ENCODE measurements at places on chromosomes 5 and 9.

DNA sequence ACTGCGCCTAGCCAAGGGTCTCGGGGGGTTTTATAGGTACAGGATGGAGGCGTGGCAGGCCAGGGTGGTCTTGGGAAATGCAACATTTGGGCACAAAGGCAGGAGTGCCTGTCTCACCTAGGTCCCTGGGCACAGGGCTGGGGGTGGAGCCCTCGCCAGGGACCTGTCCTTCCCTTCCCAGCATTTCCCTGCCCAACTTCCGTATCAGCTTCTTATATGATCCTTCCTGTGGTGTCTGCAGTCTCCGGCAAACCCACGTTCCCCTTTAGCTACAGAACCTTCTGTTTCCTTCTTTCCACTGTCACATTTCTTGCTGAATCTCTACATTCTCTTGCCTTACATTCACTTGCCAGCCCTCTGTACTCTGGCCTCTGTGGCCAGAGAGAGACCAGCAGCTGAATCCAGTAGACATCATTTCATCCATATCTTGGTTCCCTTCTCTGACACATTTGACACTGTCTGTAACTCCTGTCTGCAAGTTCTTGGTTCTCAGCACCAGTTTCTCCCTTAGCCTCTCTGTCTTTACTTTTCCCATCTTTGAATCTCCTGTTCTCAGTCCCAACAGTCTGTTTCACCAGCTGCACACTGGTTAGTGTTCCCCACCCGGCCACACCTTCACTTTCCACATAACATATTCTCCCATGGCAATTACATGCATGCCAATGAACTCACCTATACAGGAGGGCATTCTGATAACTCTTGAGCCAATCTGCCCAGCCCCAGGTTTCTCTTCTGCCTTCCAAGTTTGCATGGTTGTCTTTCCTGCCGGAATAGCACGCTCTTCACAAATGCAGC is 134.7 kb upstream of the ZNF608 start:
- no peak for DNase-seq

DNA sequence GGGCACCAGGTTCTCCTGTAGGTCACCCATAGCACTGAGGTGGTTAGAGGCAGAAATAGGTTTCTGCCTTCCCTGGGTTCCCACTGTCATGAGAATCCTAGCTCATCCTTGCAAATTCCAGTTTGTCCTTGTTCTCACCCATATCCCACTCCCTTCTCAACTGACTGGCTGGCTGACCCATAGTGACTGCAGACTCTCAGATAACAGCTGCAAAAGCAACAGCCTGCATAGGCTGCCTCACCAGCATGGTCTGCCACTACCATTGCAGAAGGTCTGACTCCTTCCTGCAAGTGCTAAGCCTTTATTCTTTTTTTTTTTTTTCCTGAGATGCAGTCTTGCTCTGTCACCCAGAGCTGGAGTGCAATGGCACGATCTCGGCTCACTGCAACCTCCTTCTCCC is 194.0 kb downstream of the SEMA6A start:
- no peak for DNase-seq

GRCh38 chr5:116436674-116437350 is 137.8 kb downstream of the SEMA6A start:
- DNase-seq, result no peak

DNA sequence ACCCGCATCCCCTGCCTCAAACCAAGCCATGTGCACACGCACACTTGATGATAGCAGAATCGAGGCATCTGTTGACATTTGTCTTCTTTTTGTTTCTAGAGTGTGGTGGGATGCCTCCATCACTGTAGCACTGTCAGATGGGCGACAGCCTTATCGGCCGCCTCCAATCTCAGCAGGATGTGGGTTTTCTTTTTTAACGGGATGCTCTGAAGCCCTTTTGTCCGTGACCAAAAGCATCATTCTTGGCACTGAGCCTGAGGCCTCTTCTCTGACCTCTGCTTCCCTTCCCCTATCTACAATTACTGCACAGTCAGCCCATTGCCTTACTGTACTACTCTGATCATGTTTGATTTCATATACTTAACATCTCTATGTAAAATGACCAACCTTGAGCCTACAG is 78.3 kb downstream of the LMNB1 start:
- no peak for DNase-seq

GRCh38 chr5:139100825-139101224 is 97.3 kb downstream of the SIL1 start:
- no peak for DNase-seq

Data from AG08396 (cell line).